ENCODE measurements at places on chromosomes 3 and 15. TPM values are rescaled to one million over a fixed set of nuclear protein-coding genes. Genes with fewer than 3 reads are reported as not detected.

GRCh38 chr3:149258298-149258697, 36.7 kb upstream of the CP start:
- no peak for DNase-seq

GRCh38 chr3:71865727-71866126, 80.8 kb upstream of the PROK2 start:
- no peak for DNase-seq

DNA sequence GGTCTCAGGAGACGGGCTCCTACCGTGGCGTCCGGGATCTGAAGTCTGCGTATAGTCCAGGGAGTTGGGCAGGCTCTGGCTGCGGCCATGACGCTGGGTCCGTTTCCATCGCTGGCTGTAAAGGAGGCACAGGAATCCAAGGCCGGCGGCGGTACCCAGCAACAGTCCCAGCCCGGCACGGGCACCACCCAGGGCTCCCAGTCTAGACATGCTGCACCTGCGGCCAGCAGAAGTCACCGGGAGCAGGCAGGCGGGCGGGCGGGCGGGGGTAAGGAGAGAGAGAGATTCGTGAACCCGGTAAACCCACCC, 526 bp downstream of the RMDN3 start:
- DNase-seq = no peak

DNA sequence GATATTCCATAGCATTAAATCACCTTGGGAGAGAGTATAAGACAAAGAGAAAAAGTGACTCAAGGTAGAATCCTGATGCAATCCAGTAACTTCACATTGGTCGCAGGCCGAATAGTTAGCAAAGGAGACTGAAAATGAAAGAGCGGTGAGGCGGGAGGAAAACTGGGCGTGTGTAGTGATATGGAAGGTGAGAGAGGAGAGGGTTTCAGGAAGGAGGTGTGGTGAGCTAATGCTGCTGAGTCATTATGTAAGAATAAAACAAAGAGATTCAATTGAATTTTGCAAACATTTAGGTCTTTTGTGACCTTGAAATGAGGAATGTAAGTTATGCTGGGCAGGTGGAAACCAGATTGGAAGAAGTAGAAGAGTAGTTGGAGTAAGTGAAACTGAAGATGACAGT, 235.3 kb downstream of the C3orf38 start:
- DNase-seq = no peak

DNA sequence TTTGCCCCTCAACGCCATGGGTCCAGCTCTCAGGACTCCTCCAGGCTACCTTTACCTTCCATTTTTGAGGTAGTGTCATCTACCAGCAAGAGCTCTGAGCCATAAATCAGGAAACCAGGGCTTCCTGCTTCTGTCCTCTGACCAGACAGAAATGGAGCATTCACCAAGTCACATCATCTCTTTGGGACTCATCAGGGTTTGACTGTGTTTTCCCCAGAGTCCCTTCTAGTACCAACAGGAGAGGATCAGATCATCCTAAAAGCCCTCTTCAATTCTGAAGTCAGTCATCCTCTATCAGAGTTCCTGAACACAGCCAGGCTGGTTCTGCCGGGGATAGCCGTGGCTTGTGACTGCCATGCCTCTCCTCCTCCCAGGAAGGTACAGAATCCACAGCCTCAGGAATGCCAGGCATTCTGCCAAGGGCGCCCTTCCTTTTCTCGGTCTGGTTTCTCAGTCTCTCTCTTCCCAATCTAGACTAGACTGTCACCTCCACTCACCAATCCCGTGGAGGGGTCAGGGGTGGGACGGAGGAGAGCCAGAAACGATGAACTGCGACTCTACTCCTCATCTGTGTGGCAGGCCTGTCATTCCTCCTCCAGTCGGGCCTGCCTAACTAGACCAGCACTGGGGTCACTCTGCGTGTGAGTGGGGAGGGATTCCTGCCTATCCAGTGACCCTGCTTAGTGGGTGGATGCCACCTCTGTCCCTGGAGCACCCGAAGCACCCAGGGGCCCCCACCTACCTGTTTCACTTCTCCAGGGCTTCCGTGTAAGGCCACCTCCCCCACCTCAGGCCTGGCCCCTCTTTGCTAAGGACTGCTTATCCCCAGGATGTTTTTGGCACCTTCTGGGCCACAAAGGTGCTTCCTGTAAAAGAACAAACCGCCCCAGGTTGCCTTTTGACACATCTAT, 30.9 kb downstream of the CCNL1 start:
- no peak for DNase-seq

Gene AP4E1
- total RNA-seq = 7.3 TPM

Gene KLHDC8B
- total RNA-seq = 55.0 TPM

Measured in omental fat pad (tissue), 4 donors.